ENCODE measurements at places on chromosomes 6 and 20.

- DNase-seq, result no peak
These were observed 7.5 kb upstream of the DST start for GRCh38 chr6:56650191-56650590.

- DNase-seq, result no peak
These were observed 3.6 kb downstream of the GZF1 start for GRCh38 chr20:23365390-23366165.

GRCh38 chr20:40481337-40481736 is 207.7 kb downstream of the MAFB start:
- no peak for DNase-seq

DNA sequence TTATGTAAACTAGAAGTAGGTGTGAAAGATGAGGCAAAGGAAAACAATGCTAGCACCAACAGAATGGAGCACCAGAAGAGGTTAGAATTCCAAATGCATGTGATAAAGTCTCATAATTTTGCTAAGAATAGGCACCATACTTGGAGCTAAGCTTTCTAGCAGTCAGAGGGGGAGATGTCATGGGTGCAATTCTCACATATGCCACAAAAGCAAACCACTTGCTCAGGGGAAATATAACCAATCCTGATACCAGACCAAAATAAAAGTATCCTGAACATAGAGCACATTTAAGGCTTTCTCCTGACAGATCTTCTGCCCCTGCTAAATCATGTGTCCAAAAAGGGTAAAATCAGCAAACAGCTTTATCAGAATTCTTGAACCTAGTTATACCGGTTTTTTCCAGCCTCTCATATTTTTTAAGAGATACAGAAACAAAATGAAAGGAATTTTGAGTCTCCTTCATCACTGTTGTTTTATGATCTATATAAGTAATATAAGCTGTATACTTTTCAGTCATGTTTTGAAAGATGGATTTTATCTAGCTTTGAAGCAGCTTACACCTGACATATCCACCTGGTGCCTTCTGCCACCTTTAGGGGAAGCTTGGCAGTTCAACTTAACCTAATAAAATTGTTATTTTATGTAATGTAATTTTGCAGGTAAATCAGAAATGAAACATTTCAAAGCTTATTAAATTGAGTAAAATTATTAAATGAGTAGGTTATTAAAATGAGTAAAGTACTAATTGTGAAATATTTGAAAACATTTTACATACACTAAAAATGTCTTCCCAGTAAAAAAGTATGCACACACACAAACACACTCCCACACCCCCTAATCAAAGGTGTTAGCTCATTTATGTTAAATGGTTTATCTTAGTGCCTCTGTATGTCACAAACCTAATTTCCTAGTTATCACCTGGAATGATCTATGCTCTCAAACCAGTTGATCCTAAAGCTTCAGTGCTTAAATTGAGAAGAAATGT is 2.8 kb downstream of the SPO11 start:
- DNase-seq, result no peak

DNA sequence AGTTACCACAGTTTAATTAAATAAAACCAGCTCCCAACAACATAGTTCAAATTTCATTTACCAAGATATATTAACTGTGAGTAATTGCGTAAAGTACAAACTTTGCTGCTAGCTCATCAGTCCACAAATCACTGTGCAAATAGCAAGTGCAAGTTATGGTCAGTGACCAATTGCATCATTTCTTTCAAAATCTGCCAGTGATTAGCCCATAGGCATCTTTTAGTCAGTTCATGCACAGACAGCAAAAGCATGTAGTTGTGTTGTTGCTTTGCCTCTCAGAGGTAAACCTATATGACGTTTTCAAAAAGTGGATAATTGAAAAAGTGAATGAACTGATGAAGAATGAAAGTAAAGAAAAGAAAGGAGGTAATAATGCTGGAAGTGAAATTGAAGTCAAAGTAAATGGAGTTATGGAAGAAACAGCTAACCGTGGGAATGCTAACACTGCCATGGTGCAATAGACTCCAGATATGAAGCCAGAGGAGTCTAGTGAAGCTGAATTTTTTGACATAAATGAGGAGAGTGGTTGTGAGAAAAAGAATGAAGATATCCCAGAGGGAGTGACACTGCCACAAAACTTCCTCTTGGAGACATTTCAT is 36.5 kb downstream of the ENPP1 start:
- no peak for DNase-seq

Measured in stimulated activated CD4-positive, alpha-beta T cell treated with anti-CD3 and anti-CD28 coated beads, Interleukin-12 subunit alpha, Interleukin-12 subunit beta, amount 100 ng/mL, for 4 hours (primary cell).